ENCODE measurements at places on chromosomes 1 and 21.

- peak; percentile 10 for DNase-seq
Measured at GRCh38 chr1:85133565-85134159, 67.2 kb downstream of the SYDE2 start.

- no peak for DNase-seq
Measured at GRCh38 chr1:53249706-53250105, 11.4 kb upstream of the MAGOH start.

- DNase-seq: no peak
Measured at GRCh38 chr21:45433301-45433700, 28.3 kb downstream of the COL18A1 start.

DNA sequence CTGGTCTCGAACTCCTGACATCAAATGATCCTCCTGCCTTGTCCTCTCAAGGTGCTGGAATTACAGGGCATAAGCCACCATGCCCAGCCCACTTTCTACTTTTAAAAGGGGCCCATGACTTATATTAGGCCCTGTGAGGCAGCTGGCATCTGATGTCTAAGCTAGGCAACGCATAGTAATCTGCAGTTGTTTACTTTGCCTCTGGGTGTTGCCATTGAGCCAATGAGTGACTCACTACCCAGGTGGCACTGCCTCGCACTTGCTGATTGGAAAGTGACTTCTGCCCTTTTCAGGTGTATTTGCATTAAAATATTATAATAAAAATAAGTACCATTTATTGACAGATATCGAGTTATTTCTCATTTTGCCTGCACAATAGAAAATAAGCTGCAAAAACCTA, 84.9 kb downstream of the KIF14 start:
- peak; percentile 21 for DNase-seq

DNA sequence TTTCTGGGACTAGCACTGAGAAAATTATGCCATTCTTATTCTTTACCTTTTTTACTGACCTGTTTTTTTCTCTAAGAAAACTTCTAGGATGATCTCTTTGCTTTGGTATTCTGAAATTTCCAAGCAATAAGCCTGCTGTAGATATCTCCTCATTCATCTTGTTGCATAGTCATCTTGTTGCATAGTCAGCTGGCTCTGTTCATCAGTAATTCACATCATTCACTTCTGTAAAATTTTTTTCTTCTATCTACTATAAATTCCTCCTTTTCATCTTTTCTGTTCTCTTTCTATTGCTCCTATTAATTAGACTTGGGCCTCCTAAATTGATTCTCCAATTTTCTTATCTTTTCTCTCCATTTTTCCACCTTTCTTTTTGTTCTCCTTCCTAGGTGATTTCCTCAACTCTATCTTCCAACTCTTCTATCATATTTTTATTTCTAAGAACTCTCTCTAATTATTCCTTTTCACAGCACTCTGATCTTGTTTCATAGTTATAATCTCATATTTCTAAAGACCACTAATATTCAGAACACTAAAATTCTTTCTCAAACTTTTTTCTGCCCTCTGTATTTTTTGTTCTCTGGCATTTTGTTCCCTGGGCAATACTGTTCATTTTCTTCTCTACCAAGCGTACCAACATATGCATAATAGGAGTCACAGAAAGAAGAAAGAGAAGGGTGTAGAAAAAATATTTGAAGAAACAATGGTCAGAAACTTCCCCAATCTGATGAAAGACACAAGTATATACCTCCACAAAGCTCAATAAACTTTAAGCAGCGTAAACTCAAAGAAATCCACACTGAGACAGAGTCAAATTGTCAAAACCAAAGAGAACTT, 17.7 kb downstream of the TUT4 start:
- DNase-seq: peak; percentile 9

- peak; percentile 27 for DNase-seq
Measured at GRCh38 chr1:225886159-225887029, 2.6 kb downstream of the LEFTY1 start.

GRCh38 chr1:244654108-244655038, 1.4 kb downstream of the DESI2 start:
- peak; percentile 41 for DNase-seq

DNA sequence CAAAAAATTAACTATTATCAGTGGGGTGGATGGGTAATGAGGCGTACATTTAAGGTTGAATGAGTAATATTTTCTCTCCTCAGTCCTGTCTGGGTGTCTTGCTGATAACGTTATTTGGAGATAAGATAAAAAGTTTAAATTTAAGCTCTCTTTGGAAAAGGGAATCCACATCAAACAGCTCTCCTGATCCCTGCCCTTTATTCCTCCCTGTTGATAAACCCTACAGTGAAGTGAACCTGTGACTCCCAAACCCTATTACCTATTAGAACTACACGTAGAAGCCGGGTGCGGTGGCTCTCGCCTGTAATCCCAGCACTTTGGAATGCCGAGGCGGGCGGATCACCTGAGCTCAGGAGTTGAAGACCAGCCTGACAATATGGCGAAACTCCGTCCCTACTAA, 9.9 kb upstream of the GPR161 start:
- no peak for DNase-seq

GRCh38 chr1:96240438-96240837, 481.1 kb upstream of the PTBP2 start:
- no peak for DNase-seq

- peak; percentile 87 for DNase-seq
Measured at GRCh38 chr1:33365560-33365997, 44.7 kb upstream of the A3GALT2 start.

GRCh38 chr1:25140073-25140797, 92.1 kb downstream of the SYF2 start:
- no peak for DNase-seq

DNA sequence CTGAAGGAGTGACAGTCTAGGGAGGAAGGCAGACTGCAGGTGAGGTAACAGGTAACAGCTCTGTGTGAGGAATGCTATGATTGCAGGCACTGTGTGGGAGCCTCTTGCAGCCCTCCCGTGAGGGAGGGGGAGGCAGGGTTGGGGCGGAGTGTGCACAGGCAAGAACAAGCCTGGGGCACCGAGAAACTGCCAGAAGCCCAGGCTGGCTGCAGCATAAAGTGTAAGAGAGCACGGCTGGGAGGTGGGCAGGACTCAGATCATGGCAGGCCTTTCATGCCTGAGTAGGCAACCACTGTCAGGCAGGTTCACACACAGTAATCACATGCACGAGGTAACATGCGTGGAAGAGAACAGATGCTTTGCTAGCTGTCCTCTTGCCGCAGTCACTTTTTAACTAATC, 11.3 kb upstream of the RHEX start:
- DNase-seq: no peak

DNA sequence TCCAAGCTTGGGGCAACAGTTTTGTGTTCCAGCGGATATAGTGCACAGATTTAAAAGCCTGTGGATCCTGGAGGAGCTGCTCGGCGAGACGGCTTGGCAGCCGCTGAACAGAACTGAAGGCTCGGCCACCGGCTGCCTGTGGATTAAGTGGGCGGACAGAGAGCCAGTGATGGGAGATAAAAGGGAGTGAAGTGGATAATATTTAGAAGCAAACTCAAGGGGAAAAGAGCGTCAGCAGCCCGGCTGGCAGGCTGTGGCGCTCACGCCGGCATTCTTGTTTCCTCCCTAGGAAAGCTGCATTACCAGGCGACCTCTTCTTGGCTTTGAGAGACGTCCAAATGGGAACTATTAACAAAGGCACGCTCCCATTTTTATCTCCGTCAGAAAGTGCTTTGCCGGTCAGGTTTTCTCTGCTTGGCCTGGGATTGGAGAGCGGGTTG, 10.4 kb downstream of the TRABD2B start:
- peak; percentile 56 for DNase-seq

GRCh38 chr1:195376190-195376589, 1232.0 kb downstream of the KCNT2 start:
- DNase-seq: peak; percentile 12

- no peak for DNase-seq
Measured at GRCh38 chr21:31164713-31165694, 126.7 kb upstream of the KRTAP19-8 start.

DNA sequence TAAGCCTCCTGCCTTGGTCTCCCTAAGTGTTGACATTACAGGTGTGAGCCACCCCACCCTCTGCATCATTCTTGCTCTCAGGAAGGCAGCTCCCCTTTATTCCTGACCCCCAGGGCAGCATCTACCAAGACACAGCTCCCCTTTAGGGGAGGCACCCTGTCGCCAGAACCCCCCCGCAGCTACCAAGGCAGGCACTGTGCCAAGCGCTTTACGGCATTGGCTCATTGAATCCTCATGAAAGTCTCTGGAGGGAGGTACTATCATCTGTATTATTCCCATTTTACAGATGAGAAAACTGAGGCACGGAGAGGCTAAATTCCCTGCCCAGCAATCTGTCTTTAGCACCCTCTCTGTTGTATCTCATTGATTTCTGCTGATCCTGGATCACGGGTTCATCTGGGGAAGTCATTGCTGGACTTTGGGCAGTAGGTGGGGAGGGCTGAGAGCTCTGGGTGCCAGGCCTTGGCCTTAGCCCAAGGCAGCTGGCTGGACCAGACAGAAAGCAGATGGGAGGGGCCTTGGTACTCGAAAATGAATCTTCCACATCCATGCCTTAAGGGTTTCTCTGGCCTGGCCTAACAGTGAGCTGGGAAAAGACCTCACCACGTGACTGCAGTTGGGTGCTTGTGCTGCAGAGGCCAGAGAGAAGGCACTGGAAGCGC, 5.9 kb downstream of the PLOD1 start:
- peak; percentile 39 for DNase-seq

- DNase-seq: peak; percentile 91
Measured at GRCh38 chr1:38834937-38835827, 24.4 kb downstream of the RRAGC start.

GRCh38 chr1:108017698-108018097, 52.7 kb upstream of the VAV3 start:
- DNase-seq: peak; percentile 63

DNA sequence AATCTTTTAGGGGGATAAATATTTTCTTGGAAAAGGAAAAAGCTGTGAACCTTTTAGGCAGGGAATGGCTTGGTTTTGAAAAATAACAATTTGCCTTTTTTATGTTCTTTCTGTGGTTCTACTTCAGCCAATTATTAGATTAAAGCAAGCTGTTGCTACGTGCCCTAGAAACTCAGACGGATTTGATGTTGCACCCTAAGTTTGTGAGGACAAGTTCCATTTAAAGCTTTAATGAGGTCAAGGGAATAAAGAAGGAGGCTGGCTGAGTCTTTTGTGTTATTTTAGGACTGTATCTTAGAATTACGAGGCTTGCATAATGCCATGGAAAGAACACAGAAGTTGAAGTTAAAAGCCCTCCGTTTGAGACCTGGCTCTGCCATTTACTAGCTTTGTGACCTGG, 216.9 kb downstream of the NUF2 start:
- no peak for DNase-seq

GRCh38 chr1:245583575-245584330, 429.0 kb downstream of the KIF26B start:
- DNase-seq: no peak

DNA sequence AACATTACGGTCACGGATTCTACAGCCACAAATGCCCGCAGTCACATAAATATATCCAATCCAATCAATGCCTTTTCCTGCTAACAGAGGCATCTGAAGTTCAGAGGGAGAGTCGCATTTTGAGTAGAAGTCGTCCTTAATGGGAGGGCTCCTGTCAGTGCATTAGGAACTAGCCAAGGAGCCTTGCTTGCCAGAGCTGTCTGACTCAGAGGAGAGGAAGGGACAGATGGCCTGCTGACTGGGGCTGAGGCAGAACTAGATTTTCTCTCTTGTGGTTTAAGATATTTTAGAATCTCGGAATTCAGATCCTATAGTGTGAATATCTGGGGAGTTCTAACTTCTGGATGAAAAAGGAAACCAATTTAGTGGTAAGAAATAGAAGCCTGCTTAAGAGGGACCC, 10.6 kb downstream of the XKR8 start:
- peak; percentile 85 for DNase-seq

- DNase-seq: peak; percentile 61
Measured at GRCh38 chr1:39625462-39626273, 13.8 kb downstream of the HEYL start.

- peak; percentile 13 for DNase-seq
Measured at GRCh38 chr1:198575798-198576641, 35.5 kb upstream of the ATP6V1G3 start.

DNA sequence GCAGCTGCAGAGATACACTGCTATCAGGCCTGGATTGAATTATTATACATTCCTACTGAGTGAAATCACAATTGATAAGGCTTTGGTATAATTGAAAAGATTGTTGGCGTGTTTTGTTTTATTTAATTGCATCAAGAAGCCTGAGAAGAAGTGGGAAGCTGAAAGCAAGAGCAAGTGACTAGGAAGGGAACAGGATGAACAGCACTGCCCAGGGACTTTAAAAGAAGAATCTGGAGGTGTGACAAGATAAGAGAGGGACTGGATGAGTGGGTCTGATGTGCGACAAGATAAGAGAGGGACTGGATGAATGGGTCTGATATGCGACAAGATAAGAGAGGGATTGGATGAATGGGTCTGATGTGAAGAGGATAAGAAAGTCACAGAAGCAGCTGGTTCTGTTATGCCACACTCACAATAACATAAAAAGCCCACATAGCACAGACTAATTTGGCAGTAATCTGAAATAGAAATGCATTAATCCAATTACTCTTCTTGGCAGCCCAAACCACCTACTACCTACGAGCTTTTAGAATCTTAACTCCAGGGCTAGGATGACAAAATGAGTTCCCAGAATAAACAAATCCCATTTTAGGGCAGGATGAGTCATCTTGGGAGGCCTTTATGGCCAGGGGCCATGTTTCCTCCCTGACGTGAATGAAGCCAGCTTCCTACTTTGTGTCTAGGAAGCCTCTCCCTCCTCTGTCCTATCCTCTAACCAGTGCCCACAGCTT, 129.7 kb downstream of the DUSP10 start:
- DNase-seq: peak; percentile 66

- peak; percentile 72 for DNase-seq
Measured at GRCh38 chr1:113860891-113861290, 10.6 kb downstream of the PTPN22 start.
